ENCODE measurements at places on chromosomes 2 and 18.
A peak's percentile ranks its signal among the peaks of the same experiment; 100 is the strongest.

GRCh38 chr18:68604256-68604655 lies 110.7 kb downstream of the TMX3 start:
- DNase-seq: no peak

DNA sequence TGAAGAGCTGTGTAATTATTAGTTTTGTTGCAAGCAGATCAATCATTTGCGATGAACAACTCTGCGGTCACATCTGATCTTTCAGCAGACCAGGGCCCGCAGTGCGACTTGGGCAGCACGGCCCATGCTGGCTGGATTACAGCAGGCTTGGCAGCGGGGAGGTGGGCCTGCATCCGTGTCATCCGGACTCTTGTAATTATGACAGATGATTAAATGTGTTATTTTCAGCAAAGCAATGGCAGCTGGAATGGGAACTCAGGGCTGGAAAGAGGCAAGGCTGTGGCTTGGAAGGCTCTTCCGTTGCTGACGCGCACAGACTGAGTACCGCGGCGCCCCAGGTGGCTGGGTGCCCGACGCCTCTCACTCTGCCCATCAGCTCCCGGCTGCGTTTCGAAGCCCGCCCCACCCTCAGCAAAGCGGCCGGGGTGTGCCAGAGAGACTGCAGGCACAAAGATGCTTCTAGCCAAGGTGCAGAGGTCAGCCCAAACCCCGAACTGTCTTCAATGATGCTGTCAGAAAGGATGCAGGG lies 397.4 kb upstream of the SALL3 start:
- DNase-seq: no peak

DNA sequence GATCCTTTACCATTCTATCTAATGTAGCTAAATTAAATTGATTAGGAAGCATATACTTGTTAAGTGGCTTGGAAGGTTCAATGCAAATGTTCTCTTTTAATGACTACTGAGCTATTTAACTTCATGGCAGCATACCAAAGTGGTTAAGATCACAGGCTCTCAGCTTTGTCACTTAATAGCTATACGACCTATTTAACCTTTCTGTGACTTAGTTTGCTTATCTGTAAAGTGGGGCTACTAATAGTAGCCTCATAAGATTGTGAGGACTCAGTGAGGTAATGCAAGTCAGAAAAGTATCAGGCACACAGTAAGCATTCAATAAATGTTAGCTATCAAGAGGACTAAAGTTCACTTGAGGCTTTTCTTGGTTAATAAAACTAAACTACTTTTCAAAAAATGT lies 4.3 kb downstream of the CKAP2L start:
- no peak for DNase-seq

DNA sequence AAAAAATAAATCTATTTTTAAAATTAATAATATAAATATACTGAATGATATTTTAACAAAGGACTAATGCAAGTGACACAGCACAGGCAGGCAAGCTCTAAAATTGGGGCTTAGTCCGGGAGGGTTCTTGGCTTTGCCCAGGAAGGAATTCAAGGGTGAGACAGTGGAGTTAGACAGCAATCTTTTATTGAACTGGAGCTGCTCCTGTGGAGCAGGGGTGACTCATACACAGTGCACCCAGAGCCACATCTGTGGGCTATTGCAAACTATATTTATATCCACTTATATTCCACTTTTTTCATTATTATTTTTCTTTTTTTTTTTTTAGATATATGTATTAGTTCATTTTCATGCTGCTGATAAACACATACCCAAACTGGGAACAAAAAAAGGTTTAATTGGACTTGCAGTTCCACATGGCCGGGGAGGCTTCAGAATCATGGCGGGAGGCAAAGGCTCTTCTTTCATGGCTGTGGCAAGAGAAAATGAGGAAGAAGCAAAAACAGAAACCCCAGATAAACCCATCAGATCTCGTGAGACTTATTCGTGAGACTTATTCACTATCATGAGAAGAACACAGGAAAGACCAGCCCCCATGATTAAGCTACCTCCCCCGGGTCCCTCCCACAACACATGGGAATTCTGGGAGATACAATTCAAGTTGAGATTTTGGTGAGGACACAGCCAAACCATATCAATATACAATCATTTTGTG lies 437.1 kb downstream of the BCL11A start:
- no peak for DNase-seq

GRCh38 chr2:121019071-121019470 lies 265.9 kb downstream of the TFCP2L1 start:
- no peak for DNase-seq

- DNase-seq: no peak
Observed at GRCh38 chr2:3198119-3198518, 179.5 kb downstream of the EIPR1 start.

DNA sequence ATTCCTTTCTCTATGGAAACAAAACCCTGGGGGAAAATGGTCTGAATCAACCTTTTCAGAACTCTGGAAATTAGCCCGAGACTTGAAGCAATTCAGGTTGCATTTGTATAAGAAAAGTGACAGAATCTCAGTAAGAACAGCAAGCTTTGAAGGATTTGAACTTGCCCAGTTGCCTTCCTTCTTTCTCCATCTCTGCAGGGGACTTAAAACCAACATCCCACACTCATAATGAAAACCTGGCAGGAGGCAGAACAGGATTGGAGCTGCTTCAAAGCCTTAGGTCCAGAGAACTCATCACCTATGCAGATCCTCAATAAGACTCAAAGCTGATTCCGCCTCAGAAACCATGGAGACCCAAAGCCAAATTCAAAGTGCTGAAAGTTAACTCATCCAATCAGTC lies 790.5 kb upstream of the ID2 start:
- no peak for DNase-seq

GRCh38 chr2:144233317-144233716 lies 286.6 kb downstream of the ZEB2 start:
- DNase-seq: no peak

DNA sequence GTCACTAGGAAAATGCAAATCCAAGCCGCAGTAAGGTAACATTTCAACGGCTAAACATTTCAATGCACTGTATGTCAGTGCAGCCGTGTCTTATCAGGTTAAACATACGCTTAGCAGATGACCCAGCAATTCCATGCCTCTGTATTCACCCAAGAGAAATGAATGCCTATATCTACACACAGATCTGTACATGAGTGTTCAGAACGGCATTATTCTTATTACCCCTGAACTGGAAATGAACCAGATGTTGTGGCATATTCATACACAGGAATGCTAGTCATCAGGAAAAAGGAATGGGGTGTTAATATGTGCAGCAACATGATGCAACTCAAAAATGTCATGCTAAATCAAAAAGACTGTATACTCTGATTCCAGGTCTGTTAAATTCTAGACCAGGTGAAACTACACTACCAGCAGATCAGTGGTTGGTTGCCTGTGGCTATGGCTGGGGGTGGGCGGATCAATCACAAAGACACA lies 80.4 kb upstream of the RPL31 start:
- no peak for DNase-seq

DNA sequence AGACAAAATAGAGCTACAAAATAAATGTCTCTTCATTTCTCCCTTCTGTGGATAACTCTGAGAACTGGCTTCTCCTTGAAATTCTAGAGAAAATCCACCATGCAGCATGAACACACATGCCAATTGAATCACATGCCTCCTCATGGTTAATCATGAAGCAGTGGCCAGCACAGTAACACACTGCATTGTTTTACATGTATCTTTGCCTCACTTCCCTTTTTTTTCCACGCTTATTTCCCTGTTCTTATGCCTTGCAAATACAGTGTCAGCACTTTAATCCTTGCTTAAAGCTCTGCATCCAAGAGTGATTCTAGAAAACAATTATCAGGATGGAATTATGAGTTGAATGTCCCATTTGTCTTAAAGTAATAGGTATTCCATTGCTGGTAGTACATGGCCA lies 50.3 kb upstream of the ZBTB7C start:
- no peak for DNase-seq

GRCh38 chr2:215833531-215834162 lies 179.7 kb downstream of the MREG start:
- DNase-seq: no peak

DNA sequence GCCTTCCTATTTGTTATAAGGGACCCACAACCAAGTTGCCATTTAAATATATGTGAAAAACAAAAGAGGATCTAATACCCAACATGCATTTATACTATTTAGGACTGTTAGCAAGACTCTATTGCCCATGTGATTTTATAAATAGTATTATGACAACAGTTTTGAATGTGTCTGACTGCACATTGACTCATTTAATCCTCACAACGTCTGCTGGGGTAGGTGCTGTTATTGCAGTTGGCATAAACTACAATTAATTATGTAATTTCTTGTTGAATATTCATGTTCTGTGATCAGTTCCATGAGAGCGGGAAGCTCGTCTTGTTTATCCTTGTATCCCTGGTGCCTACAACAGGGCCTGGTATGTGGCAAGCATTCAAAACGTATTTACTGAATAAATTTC lies 53.7 kb downstream of the SH2D6 start:
- DNase-seq: no peak

DNA sequence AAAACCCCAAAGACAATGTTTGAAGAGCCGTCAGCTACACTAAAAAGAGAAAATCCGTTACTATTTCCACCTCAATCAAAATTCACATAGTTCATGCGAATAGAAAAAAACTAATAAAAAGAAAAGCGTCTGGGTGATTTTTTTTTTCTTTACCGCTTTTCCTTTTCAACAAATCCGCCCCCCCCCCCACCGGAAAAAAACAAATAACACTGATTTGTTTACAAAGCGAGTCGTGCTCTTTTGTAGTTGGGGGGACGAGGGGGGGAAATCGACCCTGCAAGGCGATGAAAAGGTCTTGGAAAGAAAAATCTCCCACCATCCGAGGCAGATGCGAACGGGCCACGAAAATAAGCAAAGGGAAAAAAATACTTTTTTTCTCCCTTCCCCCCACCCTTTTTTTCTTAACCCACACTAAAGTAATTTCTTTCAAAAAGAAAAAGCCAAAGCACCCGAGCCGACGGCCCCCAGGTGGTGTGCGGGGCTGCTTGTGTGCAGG lies 638 bp downstream of the ZNF521 start:
- DNase-seq: no peak

DNA sequence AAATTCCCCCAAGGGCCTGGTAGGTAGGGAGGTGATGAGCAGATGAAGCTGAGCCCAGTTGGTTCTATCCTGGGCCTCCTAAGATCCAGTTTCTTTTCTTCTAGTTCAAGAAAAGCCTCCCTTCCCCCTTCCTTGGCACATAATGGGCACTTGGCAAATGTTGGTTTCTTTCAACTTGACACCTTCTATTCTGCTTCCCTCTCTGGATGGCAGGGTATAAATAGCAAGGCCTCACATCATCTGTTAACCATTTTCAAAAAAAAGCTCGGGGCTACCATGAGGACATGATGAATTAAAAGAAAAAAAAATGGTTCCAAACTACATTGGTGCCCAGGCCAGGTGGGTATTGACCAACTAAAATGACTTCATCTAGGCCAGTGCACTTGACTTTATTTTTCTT lies 29.9 kb downstream of the CTAGE1 start:
- DNase-seq: no peak

- DNase-seq: no peak
Observed at GRCh38 chr18:78144669-78145068, 834.9 kb upstream of the SALL3 start.

DNA sequence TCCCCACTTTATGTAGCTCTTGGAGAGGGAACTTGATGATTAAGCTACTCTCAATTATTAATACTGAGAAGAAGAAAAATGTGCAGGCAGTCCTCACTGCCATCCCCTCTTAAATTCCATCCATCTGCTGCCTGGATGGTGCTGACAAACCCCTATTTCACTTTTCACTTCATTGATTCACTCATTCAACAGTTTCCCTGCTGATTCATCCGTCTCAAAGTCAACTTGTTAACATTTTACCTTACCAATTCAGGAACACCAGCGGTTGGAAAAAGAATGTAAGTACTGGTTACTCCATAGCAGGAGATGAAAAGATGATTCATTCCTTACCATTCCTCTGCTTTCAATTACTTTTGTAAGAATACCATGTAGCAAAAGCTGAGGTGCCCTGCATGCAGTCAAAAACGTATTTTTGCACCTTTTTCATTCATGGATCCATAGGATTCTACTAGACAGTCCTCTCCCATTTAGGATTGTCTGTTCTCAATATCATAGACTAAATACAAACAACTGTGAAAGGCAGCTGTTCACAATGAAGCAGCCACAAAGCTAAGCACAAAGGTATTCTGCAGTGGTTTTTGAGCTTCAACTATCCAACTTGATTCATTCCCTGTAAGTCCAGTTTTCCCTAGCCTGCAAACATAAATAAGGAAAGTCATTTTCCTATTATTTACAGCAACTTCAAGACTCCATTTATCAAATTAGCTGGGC lies 262.0 kb downstream of the MREG start:
- no peak for DNase-seq

DNA sequence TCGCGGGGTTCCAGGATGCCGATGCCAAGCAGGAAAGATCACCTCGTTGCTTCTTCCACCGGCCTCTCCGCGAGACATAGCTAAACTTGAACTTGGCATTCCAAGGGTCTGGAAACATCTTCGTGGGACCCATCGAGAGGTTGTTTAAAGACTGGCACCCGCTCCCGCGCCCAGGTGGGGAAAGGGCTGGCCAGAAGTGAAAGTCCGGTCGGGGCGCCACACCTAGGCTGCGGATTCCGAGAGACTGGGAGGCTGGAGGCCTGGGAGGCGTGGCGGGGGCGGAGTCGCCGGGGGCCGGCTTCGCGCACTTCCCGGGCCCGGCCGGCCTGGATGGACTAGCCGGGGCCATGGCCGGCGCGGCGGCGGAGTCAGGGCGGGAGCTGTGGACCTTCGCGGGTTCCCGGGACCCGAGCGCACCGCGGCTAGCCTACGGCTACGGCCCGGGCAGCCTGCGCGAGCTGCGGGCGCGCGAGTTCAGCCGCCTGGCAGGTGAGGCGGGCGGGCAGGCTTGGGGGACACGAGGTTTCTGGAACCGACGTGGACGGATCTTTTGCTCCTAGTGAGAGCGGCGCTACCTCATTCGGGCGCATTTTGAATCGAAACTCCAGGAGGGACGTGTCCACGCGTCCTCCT lies at the start of gene MOCOS:
TSS of gene MOCOS (plus strand) at position 305 of the 633 bp plus-strand sequence. CDS start at position 348, 43 bp downstream.
- DNase-seq: peak; percentile 10

DNA sequence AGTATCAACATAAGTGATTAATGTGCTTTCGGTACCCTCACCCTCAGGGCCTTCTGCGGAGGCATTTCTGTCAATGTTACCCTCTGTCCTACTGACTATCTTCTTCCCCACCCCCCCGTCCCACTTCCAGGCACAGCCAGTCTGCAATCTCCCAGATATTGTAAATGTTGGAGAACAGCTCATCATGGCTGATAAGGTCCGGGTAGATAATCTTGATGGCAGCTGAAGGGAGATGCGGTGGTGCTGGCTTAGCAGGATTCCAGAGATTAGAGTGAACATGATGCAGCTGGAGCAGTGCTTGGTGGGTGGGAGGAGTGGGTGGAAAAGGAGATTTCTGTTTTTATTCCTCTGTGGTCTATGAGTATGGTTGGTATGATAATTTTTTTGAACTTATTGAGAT lies 15.5 kb downstream of the GTF2A1L start:
- no peak for DNase-seq

GRCh38 chr2:63056107-63057050 lies 5.7 kb downstream of the OTX1 start:
- DNase-seq: no peak

DNA sequence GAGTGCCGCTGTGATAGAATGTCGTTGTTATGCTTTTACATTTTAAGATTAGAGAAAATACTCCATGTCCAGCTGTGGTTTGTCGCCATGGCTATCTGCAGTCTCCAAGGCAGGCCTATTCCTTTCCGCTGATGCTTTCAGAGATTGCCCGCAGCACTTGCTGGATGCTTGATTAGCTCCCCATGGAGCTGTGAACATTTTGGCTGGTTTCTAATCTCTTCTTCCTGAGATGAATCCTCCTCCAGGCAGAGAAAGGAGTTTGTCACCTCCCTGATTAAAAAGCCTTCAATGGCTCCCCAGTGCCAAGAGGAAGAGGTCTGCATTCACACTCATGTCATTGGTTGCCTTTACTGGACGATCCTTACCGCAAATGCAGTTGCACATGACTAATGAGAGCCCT lies 32.6 kb upstream of the LPIN1 start:
- DNase-seq: no peak

Data from stimulated activated CD8-positive, alpha-beta memory T cell treated with anti-CD3 and anti-CD28 coated beads, Interleukin-2, amount 100 ng/mL, for 1 hour (primary cell).